ENCODE measurements at places on chromosomes 3 and 15. TPM values are rescaled to one million over a fixed set of nuclear protein-coding genes. Genes with fewer than 3 reads are reported as not detected.

MUC20 gene
- total RNA-seq, result 0.69 TPM

CLDN18 gene
- total RNA-seq, result not detected

GRCh38 chr3:65935724-65936123 is 103.0 kb downstream of the MAGI1 start:
- no peak overlapping the region for H3K27ac ChIP-seq
- peak; percentile 55 for DNase-seq
- no peaks in the 10 kb centered on the region for H3K4me1 ChIP-seq
- H3K36me3 ChIP-seq, result no peaks in the 10 kb centered on the region
- no peak overlapping the region for H3K4me3 ChIP-seq

GRCh38 chr3:4994823-4995499 is 15.7 kb downstream of the BHLHE40 start:
- H3K36me3 ChIP-seq, result no peaks in the 10 kb centered on the region
- H3K27me3 ChIP-seq, result no peaks in the 10 kb centered on the region
- DNase-seq, result peak; percentile 92
- H3K27ac ChIP-seq, result peak overlapping the region; percentile 97
- peaks cover 53% of the 10 kb centered on the region for H3K4me1 ChIP-seq
- no peak overlapping the region for H3K4me3 ChIP-seq

DNA sequence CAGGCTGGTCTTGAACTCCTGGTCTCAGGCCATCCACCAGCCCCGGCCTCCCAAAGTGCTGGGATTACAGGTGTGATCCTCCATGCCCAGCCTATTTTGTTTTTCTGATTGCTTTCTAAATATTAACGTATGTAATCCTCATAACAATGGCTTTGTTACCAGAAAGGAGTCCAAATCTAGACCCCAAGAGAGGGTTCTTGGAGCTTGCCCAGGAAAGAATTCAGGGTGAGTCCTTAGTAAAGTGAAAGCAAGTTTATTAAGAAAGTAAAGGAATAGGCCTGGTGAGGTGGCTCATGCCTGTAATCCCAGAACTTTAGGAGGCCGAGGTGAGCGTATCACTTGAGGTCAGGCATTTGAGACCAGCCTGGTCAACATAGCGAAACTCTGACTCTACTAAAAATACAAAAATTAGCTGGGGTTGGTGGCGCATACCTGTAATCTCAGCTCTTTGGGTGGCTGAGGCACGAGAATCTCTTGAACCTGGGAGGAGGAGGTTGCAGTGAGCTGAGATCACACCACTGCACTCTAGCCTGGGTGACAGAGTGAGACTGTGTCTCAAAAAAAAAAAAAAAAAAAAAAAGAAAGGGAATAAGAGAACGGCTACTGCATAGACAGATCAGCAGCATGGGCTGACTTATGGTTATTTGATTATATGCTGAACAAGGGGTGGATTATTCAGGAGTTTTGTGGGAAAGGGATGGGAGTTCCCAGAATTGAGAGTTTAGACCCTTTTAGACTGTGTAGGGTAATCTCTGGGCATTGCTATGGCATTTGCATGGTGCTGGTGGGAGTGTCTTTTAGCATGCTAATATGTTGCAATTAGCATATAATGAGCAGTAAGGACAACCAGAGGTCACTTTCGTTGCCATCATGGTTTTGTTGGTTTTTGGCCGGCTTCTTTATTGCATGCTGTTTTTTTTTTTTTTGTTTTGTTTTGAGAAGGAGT is 36.1 kb downstream of the TYRO3 start:
- H3K4me1 ChIP-seq, result peaks cover 21% of the 10 kb centered on the region
- no peak overlapping the region for H3K4me3 ChIP-seq
- no peaks in the 10 kb centered on the region for H3K36me3 ChIP-seq
- no peaks in the 10 kb centered on the region for H3K27me3 ChIP-seq
- H3K27ac ChIP-seq, result no peak overlapping the region
